ENCODE measurements at places on chromosomes 4 and X.

DNA sequence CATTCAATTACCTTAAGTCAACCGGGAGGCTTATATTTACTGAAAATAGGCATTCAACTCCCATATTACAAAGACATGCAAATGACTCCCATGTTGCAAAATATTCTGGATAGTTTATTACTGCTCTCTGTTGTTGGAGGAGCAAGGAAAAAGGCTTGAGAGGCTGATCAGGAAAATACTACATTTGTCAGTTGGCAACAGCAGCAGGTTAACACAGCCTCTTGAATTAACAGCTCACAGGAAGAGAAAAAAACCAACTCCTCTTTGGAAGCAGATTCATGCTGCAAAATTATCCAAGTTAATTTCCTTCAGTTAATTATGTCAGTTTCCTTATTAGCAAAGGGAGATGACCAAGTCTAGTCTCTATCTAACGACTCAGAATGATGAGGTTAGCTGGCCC, 238.9 kb downstream of the MAML3 start:
- peak; percentile 11 for DNase-seq

DNA sequence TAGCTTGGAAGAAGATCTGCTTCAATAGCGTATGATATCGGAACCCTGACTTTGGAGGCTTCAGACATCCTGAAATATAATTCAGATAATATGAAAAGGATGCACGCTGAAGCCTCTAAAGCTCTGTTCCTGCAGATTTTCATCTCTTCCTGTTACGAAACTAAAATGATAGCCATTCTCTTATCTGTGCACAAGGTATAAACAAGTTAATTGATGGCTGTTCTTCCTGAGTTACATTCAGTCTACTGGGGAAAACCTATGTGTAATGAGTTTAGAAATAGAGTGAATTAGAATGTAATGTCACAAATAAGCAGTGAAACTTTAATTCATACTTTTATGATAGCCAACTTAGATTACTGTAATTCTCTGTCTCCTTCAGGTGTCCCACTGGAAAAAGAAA, 36.8 kb upstream of the AGA start:
- DNase-seq, result no peak

- DNase-seq, result no peak
Measured at GRCh38 chrX:45824471-45824870, 623.8 kb upstream of the DIPK2B start.

GRCh38 chr4:56733352-56733751, 52.3 kb upstream of the HOPX start:
- DNase-seq, result no peak

DNA sequence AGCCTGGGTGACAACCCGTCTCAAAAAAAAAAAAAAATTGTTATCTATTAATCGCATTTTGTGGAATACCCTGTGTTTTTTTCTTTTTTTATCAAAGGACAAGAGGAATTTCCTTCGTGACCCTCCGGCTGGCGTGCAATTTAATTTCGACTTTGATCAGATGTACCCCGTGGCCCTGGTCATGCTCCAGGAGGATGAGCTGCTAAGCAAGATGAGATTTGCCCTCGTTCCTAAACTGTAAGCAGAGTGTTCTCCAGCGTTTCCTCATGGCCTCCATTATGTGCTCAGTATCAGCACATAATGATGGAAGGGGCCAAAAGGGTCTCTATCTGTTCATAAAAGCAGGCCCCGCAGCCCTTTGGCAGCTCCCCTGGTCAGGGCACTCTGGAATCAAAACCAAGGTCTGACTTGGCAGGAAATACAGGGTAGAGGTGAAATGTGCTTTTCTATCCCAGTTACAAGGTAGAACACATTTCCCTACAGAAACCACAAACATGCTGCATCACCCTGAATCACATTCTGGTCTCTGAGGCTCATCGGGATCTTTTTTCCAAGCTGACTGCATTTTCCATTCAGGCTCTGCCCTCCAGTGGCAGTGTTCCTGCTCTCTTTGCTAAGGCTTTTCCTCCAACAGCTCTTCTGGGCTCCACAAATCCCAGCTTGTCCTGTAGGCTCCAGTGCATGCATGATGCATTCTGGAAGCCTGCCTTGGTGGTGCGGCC, 24.4 kb downstream of the SYAP1 start:
- no peak for DNase-seq

- DNase-seq, result no peak
Measured at GRCh38 chr4:10740251-10740650, 55.7 kb upstream of the CLNK start.

DNA sequence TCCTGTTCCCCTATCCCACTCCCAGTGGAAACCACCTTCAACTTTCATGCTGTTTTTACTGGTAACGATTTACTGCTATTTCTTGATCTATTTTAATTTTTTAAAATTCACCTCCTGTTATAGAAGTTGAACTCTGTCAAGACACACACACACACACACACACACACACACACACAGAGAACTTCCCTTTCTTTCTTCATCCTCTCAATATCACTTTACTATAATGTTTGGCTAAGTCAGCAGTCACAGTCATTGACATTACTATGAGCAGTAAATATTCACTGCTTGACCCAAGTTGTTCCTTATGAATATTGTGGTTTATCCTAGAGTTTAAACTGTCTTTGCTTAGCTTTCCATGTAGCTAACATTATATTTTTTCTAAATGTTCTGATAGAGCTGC, 24.0 kb upstream of the SGMS2 start:
- no peak for DNase-seq

- DNase-seq, result no peak
Measured at GRCh38 chr4:100114909-100115308, 75.4 kb downstream of the DDIT4L start.

Measured in NCI-H2171 treated with DMSO at 0.1 percent for 48 hours (cell line).